PC-9 (cell line): ENCODE measurements at places on chromosomes 2 and 18.
A peak's percentile ranks its signal among the peaks of the same experiment; 100 is the strongest.

DNA sequence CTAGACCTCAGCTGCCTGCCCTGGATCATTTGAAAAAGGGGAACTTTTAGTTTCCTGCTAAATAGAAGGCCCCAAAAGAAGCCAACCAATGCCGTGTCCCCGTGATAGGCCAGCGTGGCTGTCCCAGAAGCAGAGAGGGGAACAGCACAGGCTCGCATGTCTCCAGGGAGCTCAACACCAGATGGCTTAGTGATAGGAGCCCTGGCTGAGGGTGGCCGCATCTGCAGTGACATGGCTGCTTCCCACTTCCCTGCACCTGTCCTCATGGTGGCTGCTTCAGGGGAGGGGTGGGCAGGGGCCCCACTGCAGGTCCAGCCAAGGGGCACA lies 79.6 kb downstream of the MBP start:
- DNase-seq, result no peak

- no peak for DNase-seq
Observed at GRCh38 chr18:25503567-25504081, 151.7 kb upstream of the ZNF521 start.

GRCh38 chr2:239382384-239382880 lies 18.4 kb downstream of the HDAC4 start:
- DNase-seq, result no peak

- DNase-seq, result no peak
Observed at GRCh38 chr18:53795610-53796009, 428.9 kb downstream of the MBD2 start.

DNA sequence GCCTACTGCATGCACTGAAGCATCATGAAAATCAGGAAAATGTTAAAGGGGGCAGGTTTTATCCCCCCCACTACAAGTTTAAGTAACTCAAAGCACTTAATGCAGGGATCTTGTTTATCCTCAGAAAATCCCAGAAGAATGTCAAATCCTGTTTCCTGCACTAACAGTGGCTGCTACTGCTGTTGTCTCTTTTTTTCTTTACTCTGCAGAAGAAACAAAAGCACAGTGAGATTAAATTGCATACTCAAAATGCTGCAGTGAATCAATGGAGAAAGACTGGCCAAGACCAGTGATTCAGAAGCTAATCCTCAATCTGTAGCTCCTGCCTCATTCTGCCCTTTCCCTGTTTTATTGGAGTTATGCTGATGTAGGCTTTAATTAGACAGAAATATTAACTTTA lies 332.3 kb upstream of the FIGN start:
- DNase-seq, result no peak

DNA sequence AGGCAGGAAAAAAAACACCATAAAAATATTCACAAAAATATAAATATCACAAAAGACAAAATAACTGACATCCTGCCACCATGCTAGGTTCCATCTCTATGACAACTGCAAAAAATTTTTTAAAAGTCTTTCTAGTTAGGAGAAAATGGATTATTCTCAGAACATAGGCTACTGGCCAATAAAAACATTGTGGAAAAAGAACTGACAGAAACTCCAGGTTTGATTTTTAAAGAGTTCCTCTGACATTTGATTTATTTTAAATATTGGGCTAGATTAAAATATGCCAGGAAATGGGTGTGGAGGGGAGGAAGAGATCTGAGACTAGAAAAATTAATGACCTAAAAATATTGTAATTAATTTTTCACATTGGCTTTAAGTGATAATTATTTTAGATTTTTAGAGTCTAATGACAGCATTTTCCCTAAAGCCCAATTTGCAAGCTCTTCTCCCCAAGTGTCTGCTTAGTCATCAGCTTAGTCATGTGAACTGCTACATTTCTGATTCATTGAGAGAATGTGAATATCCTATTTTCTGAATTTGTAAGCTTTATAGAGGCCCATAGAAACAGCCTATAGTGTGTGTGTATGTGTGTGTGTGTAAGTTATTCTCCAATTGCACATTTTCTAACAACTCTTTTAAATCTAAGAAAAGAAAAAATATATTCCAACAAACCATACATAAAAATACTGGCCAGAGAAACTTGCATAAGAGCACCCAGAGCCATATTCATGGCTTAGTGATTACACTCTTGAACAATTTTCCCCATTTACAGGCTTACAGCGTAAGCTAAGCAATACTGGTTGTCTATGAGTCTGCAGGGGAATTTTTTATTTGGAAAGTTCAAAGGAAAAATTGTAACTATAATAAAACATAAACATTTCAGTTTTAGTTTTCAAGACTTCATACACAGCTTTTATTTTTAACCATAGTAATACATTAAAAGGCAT lies 48.4 kb downstream of the TMEFF2 start:
- DNase-seq, result no peak

DNA sequence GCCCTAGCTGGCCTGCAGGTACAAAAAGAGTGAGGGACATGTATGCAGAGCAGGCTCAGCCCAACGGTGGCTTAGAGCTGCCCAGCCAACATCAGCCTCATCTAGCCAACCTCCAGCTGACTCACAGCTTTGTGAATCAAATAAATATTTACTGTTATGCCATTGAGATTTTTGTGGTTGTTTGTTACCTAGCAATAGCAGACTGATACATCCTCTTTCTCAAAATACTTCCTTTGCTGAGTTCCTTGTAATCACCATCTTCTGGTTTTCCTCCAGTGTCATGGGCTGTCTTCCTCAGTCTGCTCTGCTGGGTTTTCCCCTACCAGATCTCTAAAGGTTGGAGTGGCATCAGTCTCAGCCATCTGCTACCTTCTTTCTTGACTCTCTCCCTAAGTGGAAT lies 126.6 kb upstream of the SLC1A4 start:
- no peak for DNase-seq

GRCh38 chr2:76997296-76997695 lies 524.9 kb downstream of the LRRTM4 start:
- no peak for DNase-seq

DNA sequence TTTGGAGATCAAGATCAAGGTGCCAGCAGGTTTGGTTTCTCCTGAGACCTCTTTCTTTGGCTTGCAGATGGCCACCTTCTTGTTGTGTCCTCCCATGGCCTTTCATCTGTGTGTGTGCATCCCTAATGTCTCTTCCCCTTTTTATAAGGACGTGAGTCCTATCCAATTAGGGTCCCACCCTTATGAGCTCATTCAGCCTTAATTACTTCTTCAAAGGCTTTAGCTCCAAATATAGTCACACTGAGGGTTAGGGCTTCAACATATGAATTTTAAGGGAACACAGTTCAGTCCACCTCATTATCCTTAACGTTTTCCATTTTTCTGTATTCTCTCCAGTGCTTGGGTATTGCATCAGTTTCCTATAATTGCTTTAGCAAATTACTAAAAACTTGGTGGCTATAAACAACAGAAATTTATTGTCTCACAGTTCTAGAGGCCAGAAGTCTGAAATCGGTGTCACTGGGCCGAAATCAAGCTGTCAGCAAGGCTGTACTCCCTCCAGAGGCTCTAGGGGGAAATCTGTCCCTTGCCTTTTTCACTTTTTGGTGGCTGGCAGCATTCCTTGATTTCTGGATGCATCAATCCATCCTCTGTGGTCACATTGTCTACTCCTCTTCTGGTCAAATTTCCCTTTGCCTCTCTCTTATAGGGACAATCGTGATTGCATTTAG lies 34.1 kb downstream of the CDC42EP3 start:
- no peak for DNase-seq

DNA sequence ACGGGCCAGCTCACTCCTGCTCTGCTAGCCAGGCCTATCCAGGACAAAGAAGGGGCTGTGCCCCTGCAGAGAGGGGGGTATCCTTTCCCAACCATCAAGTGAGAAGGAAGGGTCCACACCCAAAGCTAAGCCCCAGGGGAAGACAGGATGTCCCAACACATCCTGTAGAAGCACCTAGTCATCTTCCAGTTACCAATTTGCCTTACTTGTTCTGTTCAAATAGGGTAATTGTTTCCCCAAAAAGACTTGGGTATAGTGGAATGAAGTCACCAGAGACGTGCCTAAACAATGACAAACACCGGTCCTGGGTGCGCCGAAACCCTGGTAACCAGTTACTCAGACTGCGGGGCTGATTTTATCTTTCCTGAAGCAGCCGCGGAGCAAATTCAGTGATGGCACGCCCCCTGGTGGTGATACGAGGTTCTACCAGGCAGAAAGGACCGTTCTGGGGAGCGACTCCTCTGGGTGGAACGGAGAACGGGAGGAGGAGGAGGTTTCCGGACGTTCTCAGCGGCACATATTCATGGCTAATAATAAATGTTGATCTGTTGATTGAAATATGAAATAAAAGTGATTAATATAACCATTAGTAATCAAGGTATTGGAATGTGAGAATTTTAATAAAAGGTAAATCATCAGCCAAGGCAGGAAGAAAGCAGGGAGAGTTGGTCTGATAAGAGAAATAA lies 109.3 kb upstream of the STON1 start:
- DNase-seq, result peak; percentile 97

GRCh38 chr18:3029215-3029952 lies 16.4 kb upstream of the LPIN2 start:
- DNase-seq, result no peak

- no peak for DNase-seq
Observed at GRCh38 chr2:151106805-151107506, 154.7 kb downstream of the RBM43 start.

GRCh38 chr2:183455056-183455455 lies 330.8 kb downstream of the NUP35 start:
- no peak for DNase-seq

- DNase-seq, result no peak
Observed at GRCh38 chr2:173050684-173051083, 25.0 kb upstream of the MAP3K20 start.

- DNase-seq, result no peak
Observed at GRCh38 chr2:233841183-233841582, 13.2 kb downstream of the HJURP start.

GRCh38 chr2:43070030-43070429 lies 156.4 kb downstream of the ZFP36L2 start:
- peak; percentile 94 for DNase-seq

DNA sequence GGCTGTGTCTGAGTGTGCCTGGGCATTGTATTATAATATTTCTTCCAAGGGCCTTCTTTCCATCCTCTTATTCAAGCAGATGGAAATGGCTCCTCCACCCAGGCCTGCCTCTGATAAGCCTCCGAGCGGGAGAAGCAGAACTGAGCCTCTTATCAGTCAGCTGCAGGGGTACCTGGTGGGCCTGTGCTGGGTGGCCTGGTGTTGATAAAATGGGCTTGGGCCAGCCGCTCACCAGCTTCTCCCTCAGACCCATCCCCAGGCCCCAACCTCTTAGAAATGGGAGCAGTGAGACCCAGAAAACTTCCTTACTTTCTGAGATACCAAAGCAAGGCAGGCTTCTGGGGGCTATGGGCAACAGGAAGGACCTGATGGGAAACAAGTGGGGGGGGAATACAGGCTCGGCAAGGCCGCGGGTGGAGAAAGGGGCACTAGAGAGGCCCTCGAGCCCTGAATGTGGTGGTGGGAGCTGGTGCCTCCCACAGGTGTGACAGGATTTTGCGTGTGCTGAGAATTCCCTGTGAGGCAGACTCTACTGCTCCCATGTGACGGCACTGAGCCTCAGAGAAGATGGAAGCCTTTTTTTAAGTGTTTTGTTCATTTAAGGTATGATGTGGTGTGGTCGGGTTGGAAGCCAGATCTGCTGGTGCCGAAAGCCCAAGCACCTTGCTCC lies 18.3 kb downstream of the GYPC start:
- DNase-seq, result no peak

DNA sequence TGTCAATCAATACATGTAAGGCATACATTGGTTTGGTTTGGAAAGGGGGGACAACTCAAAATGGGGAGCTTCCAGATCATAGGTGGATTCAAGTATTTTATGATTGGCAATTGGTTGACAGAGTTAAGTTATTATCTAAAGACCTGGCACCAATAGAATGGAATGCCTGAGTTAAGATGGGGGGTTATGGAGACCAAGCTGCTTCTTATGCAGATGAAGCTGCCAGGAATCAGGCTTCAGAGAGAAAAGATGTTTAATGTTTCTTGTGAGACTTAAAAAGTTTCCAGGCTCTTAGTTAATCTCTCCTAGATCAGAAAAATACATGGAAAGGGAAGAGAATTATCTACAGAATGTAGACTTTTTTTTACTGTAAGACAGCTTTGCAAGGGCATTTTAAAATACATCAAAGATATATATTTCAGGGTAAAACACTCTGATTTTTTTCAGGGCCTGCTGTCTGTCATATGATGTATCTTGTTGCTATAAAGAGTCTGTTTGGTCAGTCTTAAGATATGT lies 1343.2 kb upstream of the LRRTM1 start:
- DNase-seq, result no peak

- no peak for DNase-seq
Observed at GRCh38 chr2:62785810-62786597, 80.5 kb downstream of the EHBP1 start.

- DNase-seq, result no peak
Observed at GRCh38 chr2:8847400-8847799, 10.0 kb upstream of the KIDINS220 start.

- no peak for DNase-seq
Observed at GRCh38 chr18:42404151-42404550, 449.1 kb downstream of the PIK3C3 start.

DNA sequence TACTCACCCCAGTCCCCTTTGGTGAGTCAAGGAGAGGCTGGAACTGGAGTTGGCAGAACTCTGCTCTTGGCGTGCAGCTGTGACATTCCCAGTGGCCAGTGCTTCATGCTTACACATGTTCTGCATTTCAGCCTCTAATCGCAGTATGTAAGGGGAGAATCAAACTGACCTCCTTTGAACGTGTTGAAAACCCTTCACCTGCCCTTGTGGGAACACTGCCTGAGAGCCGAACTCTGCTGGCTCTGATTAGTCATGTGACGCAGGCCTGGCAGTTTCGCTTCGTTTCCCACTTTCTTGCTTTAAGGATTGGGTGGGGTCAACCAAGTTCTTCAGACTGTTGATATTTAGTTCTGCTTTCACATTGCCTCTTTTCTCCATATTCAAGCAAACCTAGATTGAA lies 173.8 kb upstream of the BCL2L11 start:
- no peak for DNase-seq

DNA sequence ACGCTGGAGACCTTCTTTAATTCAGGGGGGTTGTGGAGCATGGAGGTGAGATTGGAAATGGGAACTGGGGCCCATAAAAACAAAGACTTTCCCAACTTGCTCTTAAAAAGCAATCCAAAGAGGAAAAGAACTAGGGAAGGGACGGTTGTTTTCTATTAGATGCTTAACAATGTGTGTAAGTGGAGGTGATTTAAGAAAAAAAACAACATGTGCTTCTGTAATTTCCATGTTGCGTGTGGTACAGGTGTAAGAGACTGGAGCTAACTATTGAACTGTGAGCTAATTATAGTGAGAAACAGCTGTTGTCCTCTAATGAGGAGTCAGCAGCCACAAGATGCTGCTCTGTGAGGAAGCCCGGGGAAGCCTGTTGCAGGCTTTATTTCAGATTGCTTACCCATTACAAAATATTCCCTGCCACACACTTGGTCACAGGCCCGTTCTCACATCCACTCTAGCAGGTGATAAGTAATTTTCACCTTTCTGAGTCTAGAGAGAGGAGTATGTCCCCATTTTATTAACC lies 280.6 kb upstream of the PARD3B start:
- no peak for DNase-seq

GRCh38 chr2:35978218-35978617 lies 377.4 kb upstream of the CRIM1 start:
- no peak for DNase-seq

GRCh38 chr2:227610123-227610522 lies 4.5 kb downstream of the SCYGR3 start:
- DNase-seq, result no peak

GRCh38 chr2:228853151-228853550 lies 417.9 kb downstream of the PID1 start:
- DNase-seq, result no peak
